ENCODE measurements at places on chromosomes 5 and 9. TPM values are rescaled to one million over a fixed set of nuclear protein-coding genes. Genes with fewer than 3 reads are reported as not detected.

The EIF4E1B gene
- total RNA-seq: not detected

The GMCL2 gene
- total RNA-seq: not detected

- no peak for DNase-seq
Observed at GRCh38 chr5:96940586-96940985, 4.7 kb downstream of the LNPEP start.

- DNase-seq: peak; percentile 79
Observed at GRCh38 chr9:121985792-121986494, 107.2 kb downstream of the TTLL11 start.

GRCh38 chr5:59107692-59108091, 524.8 kb downstream of the RAB3C start:
- no peak for DNase-seq

- DNase-seq: no peak
Observed at GRCh38 chr5:158007336-158007735, 148.4 kb upstream of the CLINT1 start.

DNA sequence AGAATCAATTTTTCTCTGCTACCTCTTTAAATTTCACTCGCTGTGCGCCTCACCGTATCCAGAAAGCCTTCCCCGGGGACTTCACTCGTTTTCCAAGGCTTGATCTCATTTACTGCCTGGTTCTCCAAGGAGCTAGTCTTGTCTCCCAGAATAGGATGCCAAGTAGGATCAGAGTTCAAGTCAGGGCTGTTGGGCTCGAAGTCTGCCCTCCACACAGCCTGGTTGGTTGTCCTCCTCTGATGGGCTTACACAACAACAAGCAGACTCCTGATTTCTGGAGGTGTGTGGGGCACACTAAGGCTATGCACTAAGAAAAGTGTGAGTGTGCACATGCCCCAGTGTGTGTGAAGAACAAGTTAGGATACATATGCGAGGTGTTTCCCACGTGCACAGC, 14.0 kb upstream of the TNIP1 start:
- peak; percentile 77 for DNase-seq

The FER gene
- total RNA-seq: 30.7 TPM

The NUDT12 gene
- total RNA-seq: 18.3 TPM

The FAM81B gene
- not detected for total RNA-seq

GRCh38 chr9:136566901-136567300, 21.1 kb upstream of the NOTCH1 start:
- peak; percentile 59 for DNase-seq

The PCDHAC2 gene
- 47.8 TPM for total RNA-seq

- no peak for DNase-seq
Observed at GRCh38 chr5:135604056-135604455, 25.3 kb upstream of the CXCL14 start.

- DNase-seq: peak; percentile 25
Observed at GRCh38 chr9:89806371-89807100, 201.7 kb downstream of the GADD45G start.

- no peak for DNase-seq
Observed at GRCh38 chr9:134352247-134352933, 26.1 kb downstream of the RXRA start.

The PCDHGA12 gene
- 1.7 TPM for total RNA-seq

DNA sequence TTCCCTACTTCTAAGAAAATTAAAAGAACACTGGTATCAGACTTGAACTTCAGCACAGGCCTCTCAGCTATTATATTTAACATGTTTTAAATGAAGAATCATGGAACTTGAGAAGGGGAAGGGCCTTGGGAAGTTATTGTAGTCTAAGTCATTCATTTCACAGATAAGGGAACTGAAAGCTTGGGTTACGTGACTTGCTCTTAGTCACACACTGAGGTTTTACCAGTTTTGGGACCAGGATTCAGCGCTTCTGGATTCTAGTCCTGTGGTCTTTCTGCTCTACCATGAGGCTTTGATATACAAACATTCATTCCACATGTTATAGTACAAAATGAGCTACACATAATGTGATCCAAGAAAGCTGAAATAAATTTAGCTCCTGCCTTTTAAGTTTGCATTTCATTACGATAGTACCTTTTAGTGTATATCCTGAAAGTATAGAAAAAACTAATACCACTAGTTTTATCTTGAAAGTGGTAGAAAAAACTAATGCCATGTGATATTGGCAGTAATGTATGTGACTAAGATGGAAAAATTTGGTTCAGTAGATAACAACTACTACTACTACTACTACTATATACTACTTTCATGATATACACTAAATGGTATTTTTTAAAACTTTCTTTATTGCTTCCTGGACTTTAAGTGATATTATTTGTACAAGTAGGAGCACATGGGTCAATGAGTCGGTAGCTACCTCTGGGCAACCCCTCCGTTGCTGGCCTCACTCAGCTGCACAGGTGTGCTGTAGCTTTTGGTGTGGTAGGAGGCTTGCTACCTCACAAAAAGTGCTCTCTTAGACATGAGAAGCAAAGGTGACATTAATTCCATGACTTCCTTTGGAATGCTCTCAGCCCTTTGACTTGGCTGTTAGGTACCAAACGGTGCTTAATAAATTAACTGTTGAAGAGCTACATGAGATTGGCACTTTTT, 40.7 kb downstream of the F2RL2 start:
- no peak for DNase-seq

- no peak for DNase-seq
Observed at GRCh38 chr5:60535198-60535597, 164.8 kb downstream of the DEPDC1B start.

The PHYHD1 gene
- 25.3 TPM for total RNA-seq

DNA sequence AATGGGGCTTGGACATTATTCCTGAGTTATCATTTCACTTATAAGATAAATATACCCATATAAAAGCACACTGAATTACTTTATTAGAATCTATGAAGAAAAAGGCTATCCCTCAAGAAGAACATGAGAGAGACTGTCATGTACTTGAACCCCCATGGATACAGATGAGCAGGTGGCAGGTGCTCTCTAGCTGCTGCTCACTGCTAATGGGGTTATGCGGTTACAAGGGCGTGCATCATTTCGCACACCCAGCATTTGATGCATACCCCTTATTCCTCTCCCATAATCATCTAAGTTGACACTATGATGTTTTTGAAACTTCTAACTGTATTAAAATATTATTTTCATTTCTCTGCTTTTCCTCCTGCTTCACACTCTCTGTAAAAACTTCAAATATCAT, 16.4 kb downstream of the ITK start:
- no peak for DNase-seq

The PCDHA1 gene
- total RNA-seq: 0.25 TPM

All from cardiac muscle cell (in vitro differentiated cells and primary cell).